ENCODE measurements at places on chromosomes 16 and 17.

DNA sequence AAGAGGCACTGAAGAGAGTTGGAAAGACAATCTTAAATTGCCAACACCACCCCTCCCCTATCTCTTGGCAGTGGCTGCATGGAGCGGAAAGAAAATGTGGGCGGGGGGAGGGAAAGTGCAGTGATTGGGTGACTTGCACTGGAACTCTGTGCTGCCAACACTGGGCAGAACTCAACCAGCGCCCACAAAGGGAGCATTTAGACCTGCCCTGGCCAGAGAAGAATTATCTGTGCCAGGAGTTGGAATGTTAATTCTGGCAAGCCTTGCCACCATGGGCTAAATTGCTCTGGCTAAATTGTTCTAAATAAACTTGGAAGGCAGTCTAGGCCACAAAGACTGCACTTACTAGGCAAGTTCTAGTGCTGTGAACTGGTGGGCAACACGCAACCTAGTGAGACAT lies 6.5 kb upstream of the CCL13 start:
- no peak for DNase-seq

- DNase-seq, result no peak
Observed at GRCh38 chr16:78425891-78426510, 326.5 kb downstream of the WWOX start.

DNA sequence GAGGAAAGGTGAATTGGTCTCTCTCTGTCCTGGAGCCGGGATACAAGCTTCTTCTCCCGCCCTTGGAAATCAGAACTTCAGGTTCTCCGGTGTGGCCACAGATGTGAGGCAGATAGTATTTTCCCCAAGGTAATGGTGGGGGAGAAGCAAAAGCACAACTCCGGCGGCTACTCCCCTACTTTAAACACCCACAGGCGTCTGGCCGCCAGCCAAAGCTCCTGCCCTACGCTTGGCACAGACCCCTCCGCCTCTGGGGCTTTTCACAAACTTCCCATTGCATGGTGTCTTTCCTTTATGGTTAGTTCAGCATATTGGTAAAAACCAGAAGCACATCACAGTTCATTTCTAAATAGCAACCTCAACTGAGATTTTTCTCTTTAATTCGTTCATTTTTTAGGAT lies 39.4 kb upstream of the B4GALNT2 start:
- no peak for DNase-seq

GRCh38 chr17:8005357-8005756 lies 2.9 kb downstream of the GUCY2D start:
- DNase-seq, result no peak

GRCh38 chr17:73290399-73291259 lies 21.2 kb downstream of the CDC42EP4 start:
- DNase-seq, result no peak

GRCh38 chr17:78883533-78884131 lies 19.4 kb downstream of the CEP295NL start:
- DNase-seq, result no peak

DNA sequence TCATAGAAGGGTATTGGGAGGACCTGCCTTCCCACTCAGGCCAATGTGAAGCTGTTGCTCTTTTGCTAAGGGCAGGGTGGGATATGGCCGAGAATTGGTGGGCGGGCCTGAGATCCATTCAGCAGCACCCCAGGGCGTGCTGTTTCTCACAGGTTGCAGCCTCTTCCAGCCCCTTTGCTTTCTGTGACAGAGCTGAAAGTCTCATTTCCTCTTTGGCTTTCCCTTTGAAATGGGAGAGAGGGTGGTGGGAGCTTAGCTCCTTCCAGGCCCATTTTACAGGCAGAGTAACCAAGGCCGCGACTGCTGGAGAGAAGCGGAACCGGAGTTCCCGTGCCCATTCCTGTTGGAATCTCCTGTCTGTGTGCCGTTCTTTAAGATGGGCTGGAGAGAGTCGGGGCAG lies 183.0 kb downstream of the RAB11FIP4 start:
- no peak for DNase-seq
